Nucleus accumbens (tissue), 56 donors: ENCODE measurements at places on chromosomes 1 and 21.

DNA sequence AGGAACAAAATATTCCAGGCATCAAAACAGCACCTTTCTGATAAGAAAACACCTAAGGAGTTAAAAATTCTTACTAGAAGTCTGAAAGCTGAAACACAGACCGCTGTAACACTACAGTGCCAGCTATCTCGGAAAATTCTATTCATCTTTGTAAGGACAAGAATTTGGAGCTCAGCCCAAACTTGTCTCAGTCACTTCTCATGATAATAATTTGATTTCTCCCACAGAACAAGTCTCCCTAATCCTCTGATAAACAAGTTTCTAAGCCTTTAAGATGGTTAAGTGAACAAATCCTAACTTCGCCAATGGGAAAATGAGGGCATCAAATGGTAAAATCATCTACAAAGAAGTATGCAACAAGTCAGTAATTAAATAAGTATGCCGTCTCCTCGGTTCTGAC is 59.9 kb downstream of the SIPA1L2 start:
- no peak for DNase-seq

GRCh38 chr21:44871576-44872269 is 1.8 kb downstream of the PTTG1IP start:
- DNase-seq: no peak

GRCh38 chr1:21539933-21540332 is 30.7 kb downstream of the ALPL start:
- no peak for DNase-seq

DNA sequence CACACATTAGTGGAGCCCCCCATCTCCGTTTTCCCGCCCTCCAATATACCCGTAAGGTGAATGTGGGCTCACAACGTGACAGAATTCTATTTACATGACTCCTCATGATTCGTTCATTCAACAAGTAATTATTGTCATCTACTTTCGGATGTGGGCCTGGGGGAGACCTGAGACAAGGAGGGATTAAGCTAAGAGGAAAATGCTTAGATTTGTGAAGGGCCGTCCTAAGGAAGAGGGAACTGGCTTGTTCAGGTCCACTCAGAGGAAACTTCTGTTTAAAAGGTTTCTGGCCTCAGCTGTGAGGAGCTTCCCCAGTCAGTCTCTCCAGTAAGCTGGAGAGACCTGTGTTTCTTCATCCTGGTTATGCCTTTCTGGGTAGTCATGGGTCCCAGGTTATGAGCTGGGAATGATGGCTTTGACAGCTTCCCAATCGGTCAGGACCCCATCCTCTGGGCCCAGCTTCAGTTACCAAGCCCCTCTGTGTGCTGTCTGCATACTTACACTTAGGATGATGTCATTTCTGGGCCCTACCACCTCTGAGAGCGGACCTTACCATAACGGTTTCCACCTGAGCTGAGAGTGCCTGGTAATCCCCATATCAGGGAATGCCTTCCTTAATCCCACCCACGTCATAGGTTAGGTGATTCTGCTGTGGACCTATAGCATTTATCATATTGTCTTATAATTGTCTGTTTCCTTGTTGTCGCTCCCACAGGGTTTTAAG is 687 bp upstream of the ERI3 start:
- no peak for DNase-seq

GRCh38 chr1:223775054-223775453 is 62.7 kb downstream of the CAPN2 start:
- DNase-seq: no peak

DNA sequence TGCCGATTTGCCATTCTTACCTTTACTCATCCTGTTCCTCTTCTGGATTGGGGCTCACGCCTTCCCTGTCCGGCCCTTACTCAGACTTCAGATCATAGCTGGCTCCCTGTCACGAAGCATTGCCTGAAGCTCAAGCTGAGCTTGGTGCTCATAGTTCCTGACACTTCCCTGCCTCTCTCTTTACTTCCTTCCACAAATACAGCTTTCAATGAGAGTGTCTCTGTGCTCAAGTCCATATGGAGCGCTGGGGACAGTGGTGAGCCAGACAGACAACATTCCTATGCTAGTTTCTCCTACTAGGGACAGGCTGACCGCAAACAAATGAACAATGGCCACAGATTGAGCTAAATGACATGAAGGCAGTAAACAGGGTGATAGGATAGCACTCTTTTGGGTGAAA is 38.1 kb downstream of the HHAT start:
- no peak for DNase-seq

DNA sequence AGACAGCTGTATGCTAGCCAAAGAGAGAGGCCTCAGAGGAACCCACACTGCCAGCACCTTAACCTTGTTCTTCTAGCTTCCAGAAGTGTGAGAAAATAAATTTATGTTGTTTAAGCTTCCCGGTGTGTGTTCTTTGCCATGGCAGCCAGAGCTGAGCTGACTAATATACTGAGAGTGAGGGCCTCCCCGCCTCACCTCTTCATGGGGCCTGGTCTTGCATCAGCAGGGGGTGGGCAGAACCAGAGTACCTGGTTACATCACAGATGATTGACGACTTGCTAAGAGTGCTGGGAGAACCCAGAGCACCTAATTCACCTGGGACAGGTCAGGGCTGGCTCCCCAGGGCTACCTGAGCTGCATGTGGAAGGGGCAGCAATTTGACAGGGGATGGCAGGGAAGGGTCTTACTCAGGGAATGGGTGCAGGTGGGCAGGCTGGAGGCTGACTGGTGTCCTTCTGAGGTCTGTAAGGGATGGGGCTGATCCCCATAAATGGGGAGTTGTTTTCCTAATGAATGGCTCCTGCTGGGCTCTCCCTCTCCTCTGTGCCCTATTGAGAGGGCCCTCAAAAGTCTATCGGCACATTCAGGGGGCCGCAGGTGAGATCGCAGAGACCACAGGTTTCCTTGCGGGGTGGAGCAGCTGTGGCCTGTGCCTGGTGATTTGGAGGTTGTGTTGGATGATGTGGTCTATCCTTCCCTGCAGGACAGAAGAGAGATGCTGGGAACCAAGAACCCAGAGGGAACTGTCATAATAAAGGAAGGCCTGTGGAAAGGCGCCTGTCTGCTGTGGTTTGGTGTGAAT is 60.6 kb upstream of the ETV3 start:
- no peak for DNase-seq

- no peak for DNase-seq
These were observed 4.3 kb downstream of the S100A10 start for GRCh38 chr1:151989211-151989862.
